ENCODE measurements at places on chromosomes 11 and 22.
A peak's percentile ranks its signal among the peaks of the same experiment; 100 is the strongest.

GRCh38 chr11:128776069-128776423 is 82.2 kb downstream of the FLI1 start:
- peak; percentile 74 for DNase-seq

DNA sequence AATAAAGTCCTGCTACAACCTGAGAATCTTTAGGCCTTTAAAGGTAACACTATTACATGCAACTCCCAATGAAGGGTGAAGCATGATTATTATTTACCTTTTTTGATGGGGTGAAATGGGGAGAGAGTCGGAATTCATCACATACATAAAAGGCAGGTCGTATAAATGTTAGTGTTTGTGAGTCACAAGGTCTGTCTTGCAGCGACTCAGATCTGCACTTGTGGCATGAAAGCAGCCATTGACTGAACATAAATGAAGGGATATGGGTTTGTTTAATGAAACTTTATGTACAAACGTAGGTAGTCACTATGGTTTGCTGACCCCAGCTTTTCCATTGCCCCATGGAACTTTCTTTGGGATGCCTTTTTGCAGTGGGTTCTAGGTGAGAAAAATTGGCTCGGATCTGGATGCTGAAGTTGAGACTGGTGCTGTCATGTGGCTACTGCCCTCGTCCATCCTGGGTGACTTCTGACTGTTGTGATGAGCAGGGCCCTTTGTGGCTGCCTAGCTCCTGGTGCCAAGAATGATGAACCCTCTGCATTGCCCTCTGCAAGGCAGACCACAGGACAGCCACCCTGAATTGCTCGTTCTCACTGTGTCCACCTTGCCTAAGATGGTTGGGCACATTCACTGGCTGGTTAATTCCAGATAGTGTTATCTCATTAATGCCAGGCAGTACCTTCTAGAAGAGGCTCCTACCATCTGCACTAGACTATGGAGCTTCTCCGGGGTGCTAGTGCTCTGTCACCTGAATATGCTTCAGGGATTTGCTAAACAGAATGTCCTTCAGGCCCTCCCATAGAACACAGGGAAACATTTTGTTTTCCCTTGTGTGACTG is 11.3 kb downstream of the GGTLC2 start:
- DNase-seq: no peak

GRCh38 chr11:65452806-65453490 is 30.4 kb downstream of the NEAT1 start:
- DNase-seq: no peak

DNA sequence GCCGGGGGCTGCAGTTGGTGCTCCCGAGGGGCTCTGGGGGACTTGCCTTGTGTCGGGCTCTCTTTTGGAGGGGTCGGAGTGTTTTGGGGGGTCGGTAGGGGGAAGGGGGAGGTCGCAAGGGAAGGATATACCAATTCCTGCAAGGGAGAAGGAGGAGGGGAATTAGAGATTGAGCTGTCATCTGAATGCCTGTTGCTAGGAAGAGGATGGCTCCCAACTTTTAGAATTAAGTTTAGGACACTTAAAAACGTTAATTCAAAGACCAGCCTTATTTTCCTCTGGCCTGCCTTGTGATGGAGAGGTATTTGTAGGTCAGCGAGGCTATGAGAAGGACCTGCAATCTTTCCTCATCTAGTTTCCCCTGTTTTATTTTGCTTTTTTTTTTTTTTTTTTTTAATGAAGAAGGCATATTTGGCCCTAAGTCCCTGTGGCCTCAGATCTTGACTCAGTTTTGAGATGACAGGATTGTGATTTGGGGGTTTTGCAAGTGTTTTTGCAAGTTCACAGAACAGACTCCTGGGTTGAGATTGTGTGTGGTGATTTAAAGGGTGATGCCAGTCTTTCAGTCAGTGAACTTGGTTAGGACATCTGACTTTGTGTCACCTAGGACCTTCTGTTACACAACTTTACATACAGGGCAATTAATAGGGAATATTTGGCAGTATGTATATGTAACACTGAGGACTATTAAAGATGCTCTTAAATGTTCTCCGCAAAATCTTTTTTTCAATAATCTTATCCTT is 672 bp downstream of the TMEM135 start:
- no peak for DNase-seq

DNA sequence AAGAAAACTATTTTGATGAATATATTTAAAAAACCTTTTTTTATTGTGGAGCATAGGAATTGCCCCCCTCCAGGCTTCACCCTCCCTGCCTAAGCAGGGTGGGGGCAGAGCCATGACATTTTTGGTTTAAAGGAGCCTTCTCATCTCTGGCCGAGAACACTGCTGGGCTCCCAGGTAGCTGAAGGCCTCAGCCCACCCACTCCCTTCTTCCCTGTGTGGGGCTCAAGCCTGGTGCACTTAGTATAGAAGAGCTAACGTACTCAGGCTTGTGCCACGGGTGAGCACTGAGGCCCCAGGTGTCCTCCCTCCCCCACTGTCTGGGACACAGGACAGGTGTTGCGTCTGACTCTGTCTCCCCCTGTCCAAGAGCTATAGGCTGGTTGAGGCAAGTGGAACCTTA is 2.2 kb upstream of the IL18BP start:
- no peak for DNase-seq

- peak; percentile 56 for DNase-seq
These were observed at the start of gene GRAP2 for GRCh38 chr22:39900306-39901227. GRAP2 (plus strand) TSS chr22:39901084; CDS start chr22:39947107, 46,023 bp downstream.

GRCh38 chr11:117380676-117381075 is 53.0 kb downstream of the CEP164 start:
- DNase-seq: no peak

DNA sequence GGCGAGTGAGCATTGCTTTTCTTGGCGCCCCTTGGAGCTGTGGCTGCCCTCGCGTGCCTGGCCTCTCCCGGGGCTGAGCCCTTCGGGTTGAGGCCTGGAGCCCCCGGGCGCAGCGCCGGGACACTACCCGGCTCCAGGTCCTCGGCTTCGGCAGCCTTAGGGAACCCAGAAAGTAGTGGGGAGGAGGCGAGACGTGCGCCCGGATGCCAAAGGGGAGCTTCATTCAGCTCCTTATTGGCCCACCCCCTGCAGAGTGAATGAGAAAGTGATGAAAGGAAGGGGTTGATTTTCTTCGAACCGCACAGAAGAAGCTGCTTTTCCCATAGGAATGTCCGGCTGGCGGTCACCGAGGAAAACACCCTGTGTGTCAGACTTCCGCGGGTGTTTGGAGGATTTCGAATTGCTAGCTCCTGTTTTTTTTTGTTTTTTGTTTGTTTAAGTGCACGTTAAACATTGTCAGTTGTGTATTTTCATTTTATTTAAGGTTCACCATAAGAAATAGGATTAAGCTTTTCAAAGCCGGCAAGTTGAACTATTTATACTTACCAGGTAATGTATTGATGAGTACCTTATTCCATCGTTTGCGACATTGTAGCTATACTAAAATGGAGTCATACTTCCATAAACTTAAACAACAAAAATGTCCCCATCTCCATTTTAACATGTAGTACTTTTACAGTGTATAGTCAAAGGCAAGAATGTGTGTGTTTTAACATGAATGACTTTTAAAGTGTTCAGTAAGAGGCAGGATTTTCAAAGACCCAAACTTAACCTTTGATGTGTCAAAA is 841 bp upstream of the EIF4G2 start:
- peak; percentile 33 for DNase-seq

- DNase-seq: no peak
These were observed 6.0 kb upstream of the GAS2L1 start for GRCh38 chr22:29300467-29300806.

DNA sequence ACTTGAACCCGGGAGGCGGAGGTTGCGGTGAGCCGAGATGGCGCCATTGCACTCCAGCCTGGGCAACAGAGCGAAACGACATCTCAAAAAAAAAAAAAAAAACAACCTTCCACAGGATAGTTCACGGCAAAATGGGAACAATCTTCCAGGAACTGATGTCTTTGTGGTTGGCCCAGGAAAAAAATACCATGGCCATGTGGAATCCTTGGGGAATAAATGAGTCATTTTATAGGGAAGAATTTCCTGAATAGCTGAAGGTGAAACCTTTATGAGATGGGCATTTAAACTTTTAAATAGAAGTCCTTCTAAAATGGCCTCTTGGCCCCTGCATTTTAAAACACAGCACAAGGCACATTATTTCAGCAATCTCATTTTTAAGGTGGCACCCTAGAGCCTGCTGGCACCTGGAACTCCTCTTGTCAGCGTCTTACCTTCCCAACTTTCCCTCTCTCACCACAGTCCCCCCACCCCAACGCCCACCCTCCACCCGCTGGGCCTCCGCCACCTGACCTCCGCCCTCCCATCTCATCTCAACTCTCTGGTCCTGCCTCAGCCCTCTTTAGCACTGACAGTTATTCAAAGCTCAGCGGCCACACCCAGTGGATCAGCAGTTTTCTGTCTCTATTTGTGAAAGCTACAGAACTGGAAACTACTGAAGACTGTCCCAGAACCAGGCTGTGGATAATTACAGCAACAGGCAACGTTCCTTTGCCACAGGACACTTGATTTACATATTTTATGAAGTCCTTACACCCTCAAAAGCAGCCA is 43.1 kb downstream of the SCGB1A1 start:
- DNase-seq: no peak

DNA sequence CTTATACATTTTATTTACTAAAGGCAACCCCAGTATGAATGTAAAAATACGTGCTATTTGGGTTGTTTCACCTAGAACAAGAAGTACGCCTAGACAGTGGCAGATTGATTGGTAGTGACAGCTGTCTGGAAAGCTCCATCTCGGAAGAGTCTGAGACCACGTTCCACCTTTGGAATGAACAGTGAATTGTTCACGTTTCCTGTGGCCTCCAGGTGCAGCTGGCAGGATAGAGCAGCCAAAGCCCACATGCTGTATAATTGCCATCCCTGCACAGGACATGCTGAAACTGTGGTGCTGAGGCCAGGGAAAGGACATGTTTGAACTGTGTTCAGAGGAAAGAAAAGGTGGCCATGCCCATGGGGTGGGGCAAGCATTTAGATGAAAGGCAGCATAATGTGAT is 218.7 kb upstream of the MTNR1B start:
- no peak for DNase-seq

DNA sequence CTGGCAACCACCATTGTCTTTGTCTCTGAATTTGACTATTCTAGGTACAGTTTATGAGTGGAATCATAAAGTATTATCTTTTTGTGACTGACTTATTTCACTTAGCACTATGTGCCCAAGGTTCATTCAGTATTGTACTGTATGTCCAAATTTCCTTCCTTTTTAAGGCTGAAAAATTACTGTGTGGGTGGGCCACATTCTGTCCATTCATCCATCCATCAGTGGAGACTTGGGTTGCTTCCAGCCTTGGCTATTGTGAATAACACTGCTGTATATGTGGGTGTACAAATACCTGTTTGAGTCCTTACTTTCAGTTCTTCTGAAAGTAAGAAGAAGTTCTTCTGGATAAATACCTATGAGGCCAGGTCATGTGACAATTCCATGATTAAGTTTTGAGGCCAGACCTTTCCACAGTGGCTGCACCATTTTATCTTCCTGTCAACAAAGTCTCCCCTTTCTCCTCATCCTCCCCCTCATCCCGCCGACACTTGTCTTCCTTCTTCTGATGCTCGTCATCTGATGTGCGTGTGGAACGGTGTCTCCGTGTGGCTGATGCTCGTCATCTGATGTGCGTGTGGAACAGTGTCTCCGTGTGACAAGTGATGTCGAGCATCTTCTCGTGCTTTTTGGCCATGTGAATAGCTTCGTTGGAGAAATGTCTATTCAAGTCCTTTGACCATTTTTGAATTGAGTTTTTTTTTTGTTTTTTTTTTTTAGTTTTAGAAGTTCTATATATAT is 49.5 kb downstream of the SBF1 start:
- no peak for DNase-seq

GRCh38 chr11:122686111-122686510 is 30.6 kb downstream of the UBASH3B start:
- no peak for DNase-seq

GRCh38 chr11:112731538-112731937 is 229.7 kb upstream of the NCAM1 start:
- no peak for DNase-seq

GRCh38 chr11:70627219-70627618 is 228.9 kb downstream of the CTTN start:
- no peak for DNase-seq

GRCh38 chr22:46728470-46728869 is 9.6 kb downstream of the CERK start:
- no peak for DNase-seq

DNA sequence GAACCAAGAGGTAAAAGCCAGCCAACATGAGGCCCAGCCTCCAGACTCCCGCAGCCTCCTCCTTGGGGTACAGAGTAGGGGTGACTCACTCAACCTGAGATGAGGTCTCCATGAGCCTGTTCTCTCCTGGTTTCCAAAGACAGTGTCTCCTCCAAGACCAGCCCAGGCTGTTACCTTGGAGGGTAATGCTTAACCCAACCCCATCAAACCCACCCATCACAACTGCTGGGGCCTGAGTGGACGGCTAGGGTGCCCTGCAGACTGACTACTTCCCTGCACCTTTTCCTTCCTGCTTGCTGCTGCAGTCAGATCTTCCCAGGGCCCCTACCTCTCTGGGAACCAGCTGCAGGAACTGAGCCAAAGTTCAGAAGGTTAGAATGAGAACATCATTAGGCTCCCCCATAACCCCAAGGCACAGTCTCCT is 5.1 kb upstream of the NOL12 start:
- DNase-seq: no peak

- DNase-seq: peak; percentile 6
These were observed at the start of gene BSX for GRCh38 chr11:122981388-122982264. BSX (minus strand) TSS chr11:122981834; CDS start chr11:122981671, 163 bp downstream.

- peak; percentile 14 for DNase-seq
These were observed 857 bp downstream of the ARCN1 start for GRCh38 chr11:118572981-118573550.

DNA sequence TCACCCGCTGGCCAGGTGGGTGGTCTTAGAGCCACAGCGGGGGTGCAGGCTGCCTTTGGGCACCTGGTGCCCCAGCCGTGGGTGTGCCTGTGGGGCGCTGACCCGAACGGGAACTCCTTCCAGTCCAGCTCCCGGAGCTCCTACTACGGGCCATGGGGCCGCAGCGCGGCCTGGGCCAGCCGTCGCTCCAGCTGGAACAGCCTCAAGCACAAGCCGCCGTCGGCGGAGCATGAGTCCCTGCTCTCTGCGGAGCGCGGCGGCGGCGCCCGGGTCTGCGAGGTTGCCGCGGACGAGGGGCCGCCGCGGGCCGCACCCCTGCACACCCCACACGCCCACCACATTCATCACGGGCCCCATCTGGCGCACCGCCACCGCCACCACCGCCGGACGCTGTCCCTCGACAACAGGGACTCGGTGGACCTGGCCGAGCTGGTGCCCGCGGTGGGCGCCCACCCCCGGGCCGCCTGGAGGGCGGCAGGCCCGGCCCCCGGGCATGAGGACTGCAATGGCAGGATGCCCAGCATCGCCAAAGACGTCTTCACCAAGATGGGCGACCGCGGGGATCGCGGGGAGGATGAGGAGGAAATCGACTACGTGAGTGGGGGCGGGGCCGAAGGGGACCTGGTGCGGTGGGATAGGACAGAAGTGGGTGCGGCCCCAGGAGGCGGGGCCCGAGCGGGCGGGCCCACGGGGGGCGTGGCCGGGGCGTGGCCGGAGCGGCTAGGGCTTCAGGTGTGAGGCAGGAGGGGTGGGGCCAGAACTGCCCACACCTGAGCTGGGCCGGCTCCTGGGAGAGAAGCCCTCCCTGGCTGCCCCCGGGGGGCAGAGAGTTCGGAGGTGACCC is 91.5 kb downstream of the CACNA1I start:
- DNase-seq: peak; percentile 70
